NCI-H1436 treated with DMSO at 0.1 percent for 48 hours (cell line): ENCODE measurements at places on chromosomes 1 and 21.

GRCh38 chr1:236336084-236336483 lies 54.3 kb upstream of the ERO1B start:
- no peak for DNase-seq

DNA sequence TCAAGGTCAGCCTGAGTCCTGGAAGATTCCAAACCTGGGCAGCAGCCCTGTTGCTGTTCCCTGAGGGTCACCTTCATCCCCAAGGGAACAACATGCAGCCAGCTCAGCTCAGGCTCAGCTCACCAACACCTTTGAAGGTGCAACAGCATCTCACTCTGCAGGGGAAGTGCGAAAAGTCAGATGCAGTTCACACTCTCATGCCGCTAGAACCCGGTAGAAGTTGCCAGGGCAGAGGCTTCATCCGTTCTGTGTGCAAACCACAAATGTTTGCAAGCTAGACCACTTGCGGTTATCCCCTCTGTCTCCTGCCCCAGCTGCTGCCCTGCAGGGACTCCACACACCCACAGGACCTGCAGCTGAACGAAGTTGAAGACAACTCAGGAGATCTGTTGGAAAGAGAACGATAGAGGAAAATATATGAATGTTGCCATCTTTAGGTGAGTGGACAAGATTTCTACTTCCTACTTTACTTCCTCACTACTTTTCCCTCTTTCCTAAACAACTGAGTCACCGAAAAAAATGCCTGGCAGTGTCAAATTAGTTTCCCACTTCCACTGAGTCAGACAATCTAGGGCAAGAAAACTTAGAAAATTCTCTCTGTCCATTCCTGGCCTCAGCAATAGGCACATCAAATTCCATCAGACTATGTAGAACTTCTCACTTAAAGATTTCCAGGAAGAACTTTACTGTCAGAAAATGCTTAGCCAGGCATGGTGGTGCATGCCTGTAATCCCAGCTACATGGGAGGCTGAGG lies 1.8 kb upstream of the FCRL6 start:
- DNase-seq: no peak

DNA sequence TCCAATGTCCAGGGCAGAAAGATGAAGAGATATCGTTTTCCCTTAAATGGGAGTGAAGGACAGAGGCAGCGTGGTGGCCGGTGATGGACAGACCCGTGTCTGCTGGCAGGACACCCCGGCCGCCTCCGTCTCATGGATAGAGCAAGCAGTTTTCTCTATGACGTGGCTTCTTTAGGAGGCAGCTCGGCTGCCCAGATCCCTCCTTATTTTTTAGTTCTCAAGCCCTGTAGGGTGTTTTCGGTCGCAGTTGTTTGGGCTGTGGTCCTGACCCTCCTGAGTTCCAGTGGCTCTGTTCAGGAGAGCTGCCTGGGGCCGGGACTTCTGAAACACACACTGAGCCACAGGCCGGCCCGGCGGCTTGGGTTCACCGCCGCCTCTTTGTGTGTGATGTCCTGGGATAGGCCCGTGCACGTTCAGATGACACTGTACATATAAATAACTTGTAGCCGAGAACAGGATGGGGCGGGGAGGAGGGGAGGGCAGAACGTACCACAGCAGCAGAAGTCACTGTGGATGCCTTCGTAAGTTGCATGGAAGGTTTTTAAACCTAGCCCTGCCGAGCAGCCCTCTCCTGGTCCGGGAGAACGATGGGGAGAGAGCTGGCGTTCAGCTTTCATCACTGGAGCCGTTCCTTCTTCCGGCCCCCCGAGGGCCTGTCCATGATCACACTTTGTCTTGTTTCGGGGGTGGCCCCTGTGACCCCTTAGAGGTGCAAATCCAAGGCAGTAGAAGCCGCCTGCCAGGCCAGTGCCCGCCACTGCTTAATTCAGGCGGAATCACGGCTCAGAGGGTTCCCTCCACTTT lies 65.2 kb downstream of the SIK1 start:
- DNase-seq: no peak

GRCh38 chr1:173202424-173203145 lies 4.5 kb downstream of the TNFSF4 start:
- DNase-seq: no peak

GRCh38 chr1:175715742-175716141 lies 27.7 kb downstream of the TNR start:
- DNase-seq: no peak

- DNase-seq: no peak
Observed at GRCh38 chr1:99751877-99752504, 14.4 kb downstream of the FRRS1 start.

GRCh38 chr1:28552758-28553663 lies at the start of gene TRNAU1AP:
TRNAU1AP (plus strand) TSS chr1:28553085; CDS start chr1:28553111, 26 bp downstream.
- DNase-seq: peak; percentile 56
